ENCODE measurements at places on chromosomes 1 and 21.

DNA sequence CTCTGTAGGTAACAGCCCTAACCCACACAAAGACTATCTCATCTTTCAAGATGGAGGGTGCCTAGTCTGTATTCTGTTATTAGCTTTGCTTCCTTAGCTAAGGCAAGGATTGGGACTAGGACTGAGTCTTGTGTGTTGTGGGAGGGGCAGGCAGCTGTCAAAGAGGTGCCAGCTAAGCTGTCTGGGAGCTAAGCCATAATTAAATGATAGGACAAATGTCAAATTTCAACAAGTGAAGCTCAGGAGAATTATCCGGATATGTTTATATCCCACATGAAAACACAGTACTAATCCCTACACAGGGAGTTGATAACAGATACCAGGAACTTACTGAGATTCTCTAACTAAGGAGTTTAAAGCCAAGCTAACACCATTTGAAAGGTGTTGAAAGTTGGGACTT lies 70.5 kb upstream of the NGF start:
- DNase-seq, result no peak

DNA sequence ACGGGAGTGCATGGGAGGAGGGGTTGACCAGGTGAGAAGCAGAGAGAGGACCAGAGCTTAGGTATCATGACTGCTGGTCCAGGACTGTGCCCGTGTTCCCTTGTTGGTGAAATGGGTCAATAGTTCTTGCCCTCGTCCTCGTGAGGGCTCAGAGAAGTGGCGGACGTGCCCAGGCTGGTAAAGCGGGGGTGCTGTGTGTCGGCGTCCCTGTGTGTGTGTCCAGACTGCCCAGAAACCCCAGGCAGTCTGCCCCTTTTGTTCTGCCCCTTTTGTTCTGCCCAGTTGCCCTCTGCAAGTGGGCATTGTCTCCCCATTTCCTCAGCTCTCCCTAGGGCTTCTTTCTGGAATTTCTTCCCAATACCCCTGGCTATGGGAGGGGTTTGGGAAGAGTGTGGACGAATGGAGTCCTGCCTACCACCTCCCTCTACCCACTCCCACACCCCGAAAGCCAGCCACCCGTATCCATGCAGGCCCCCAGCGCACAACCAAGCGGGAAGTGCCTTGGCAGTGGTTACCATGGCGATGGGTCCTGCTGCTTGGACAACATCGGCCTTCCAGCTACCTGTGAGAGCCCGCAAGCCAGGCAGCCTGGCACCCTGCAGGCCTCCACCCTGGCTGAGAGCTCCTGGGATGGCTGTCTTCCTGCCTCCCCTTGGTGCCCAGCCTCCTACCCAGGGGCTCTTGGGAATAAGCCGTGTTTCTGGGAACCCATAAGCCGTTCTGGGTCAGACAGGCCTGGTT lies 34.7 kb downstream of the ACOT11 start:
- no peak for DNase-seq

DNA sequence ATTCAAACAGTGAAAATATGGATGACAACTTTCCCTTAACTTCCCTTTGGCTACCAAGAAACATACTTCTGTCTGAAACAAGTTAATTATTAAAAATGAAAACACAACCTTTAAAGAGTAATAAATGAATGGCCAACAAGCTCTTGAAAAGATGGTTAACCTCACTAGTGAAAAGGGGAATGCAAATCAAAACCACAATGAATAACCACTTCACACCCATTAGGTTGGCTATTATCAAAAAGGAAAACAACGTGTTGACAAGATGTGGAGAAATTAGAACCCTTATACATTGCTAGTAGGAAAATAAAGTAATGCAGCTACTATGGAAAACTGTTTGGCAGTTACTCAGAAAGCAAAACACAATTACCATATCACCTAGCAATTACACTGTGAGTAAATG lies 14.1 kb downstream of the COP1 start:
- no peak for DNase-seq

GRCh38 chr1:64166629-64167028 lies 36.8 kb upstream of the UBE2U start:
- no peak for DNase-seq

GRCh38 chr1:20660847-20661206 lies 342 bp downstream of the DDOST start:
- DNase-seq, result peak; percentile 17
